ENCODE measurements at places on chromosomes 16 and 17.

- DNase-seq = no peak
Measured at GRCh38 chr17:50264263-50265113, 9.8 kb upstream of the TMEM92 start.

- peak; percentile 25 for DNase-seq
Measured at GRCh38 chr17:731644-732066, 741 bp upstream of the TLCD3A start.

DNA sequence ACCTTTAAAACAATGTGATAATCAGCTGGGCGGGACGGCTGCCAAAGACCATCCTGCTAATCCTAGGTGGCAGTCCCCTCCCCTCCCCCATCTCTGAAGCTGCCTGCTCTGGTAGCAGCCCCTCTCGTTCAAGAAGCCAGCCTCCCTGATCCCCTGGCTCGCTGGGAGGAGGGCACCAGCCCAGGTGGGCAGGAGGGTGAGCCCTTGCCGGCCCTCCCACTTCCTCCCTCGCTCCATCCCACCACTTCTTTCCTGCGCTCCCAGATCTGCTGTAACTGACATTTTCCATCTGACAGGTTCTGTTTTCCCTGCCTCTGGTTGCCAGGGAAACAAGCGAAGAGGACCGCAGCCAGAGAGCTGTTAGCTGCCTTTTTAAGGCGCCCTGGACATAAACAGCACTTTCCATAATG, 155.7 kb upstream of the TNRC6C start:
- no peak for DNase-seq

DNA sequence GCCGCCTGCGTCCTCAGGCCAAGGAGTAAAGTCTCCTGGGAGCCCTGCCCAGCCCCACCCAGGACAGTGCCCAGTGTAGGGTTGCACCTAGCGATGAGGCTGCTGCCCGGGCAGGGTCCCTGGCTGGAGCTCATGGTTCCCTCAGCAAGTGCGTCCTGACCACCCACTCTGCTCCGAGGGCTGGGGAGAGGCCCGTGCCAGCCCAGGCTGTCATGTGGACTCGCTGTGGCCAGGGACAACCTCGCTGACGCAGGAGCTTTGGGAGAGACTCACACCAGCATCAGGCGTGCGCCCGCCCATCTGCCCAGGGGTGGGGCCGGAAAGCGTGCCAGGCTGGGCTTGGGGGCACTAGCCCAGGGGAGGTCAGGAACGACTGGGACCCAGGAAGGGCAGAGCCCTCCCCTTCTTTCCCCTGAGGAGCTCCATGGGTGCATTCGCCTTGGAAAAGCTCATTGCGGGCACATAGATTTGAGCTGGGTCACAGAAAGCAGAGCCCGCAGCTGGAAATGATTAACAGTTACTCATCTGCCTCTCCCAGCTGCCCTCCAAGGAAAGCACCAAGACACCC, 19.7 kb downstream of the DPEP1 start:
- DNase-seq = no peak

DNA sequence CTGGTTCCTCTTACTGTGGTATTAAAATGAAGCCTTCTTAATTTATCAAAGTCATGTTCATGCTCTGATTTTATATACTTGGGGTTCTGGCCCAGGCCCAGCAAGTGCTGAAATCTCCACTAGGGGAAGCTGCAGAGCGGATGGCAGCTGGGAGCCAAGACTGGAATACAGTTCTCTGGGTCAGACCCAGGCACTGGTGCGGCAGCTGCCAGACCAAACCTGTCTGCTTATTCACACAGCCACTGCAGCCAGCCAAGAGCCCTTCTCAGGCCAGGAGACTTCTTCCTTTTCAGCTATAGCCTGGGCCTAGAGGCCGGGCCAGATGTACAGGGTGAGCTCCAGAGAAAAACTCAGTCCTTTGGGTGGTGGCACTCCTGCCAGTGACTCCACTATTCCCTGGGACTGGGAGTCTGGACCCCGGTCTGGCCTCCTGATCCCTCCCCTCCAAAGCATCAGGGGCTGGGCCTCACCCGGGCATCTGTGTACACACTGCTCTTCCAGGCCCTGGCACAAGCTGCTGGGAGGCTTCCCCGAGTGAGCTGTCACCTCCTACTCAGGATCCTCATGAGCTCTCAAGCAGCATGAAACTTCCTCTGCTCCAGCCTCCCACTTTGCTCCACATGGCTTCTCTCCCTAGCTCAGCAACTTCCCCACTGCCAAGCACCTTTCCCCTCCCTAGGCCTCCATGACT, 24.4 kb downstream of the ATP6V0D1 start:
- no peak for DNase-seq
